ENCODE measurements at places on chromosomes 1 and 21.

- DNase-seq, result no peak
These were observed 2.9 kb downstream of the IGSF8 start for GRCh38 chr1:160095382-160096105.

- no peak for DNase-seq
These were observed 56.6 kb upstream of the C1orf21 start for GRCh38 chr1:184329962-184330868.

DNA sequence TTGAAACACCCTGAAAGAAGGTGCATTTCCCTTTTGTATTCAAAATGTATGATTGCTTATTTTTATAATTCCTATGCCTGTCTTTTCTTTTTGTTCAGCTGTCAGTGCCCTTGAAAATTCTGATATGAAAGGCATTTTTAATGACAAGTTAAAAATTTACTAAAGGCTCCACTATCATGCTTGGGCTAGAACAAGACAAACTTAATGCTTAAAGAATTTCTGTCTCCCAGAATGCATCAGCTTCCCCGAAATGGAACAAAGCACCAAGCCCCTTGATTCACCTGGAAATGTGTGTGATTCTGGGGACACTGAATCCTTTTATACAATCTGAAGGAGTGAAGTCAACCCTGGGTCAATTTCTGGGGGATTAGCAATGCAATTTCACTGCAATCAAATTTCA, 457.5 kb downstream of the LMO4 start:
- no peak for DNase-seq

DNA sequence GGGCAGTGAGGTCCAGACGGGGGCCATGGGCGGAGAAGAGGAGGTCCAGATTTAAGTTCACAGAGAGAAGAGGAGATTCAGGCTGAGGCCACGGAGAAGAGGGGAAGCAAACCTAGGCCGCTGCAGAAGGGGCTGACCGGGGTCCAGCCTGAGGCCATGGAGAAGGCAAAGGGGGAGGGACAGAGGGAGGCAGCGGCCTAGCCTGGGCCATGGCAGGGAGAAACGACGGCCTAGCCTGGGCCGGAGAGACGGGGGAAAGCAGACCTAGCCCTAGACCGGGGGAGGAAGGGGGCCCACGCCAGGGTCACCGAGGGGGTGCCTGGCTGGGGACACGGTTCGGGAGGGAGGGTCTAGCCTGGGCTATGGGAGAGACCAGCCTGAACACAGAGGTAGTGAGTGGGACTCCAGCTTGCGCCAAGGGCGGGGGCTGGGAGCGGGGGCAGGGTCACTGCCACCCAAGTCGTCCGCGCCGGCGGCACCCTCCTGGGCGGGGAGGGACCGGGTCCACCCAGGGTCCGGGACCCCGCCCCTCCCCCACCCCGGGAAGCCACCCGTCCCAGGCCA, 459 bp downstream of the CAPZB start:
- DNase-seq, result no peak

DNA sequence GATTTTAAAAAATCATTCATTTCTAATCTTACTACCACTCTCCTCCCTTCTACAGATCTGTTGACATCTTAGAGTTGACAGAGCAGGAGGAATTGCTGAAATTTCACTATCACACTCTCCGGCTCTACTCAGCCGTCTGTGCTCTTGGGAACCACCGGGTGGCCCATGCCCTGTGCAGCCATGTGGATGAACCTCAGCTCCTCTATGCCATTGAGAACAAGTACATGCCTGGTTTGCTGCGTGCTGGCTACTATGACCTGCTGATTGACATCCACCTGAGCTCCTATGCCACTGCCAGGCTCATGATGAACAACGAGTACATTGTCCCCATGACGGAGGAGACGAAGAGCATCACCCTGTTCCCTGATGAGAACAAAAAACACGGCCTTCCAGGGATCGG, 276.7 kb downstream of the ZP4 start:
- DNase-seq, result no peak

GRCh38 chr1:156090138-156090839, 8.0 kb upstream of the MEX3A start:
- no peak for DNase-seq

- no peak for DNase-seq
These were observed 128.9 kb downstream of the XCL2 start for GRCh38 chr1:168414914-168415313.

- DNase-seq, result no peak
These were observed 66.8 kb downstream of the SLC27A3 start for GRCh38 chr1:153842006-153842471.

GRCh38 chr1:233605205-233605604, 8.7 kb upstream of the KCNK1 start:
- DNase-seq, result no peak

- DNase-seq, result no peak
These were observed 228.0 kb upstream of the TMEM51 start for GRCh38 chr1:14925336-14926136.

DNA sequence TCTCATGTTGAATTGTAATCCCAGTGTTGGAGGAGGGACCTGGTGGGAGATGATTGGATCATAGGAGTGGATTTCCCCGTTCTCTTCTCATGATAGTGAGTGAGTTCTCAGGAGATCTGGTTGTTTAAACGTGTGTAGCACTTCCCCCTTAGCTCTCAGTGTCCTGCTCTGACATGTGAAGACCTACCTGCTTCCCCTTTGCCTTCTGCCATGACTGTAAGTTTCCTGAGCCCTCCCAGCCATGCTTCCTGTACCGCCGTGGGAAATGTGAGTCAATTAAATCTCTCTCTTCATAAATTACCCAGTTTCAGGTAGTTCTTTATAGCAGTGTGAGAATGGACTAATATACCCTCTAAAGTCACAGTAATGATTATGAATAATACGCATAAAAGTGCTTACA, 248.4 kb upstream of the LRRC7 start:
- no peak for DNase-seq

DNA sequence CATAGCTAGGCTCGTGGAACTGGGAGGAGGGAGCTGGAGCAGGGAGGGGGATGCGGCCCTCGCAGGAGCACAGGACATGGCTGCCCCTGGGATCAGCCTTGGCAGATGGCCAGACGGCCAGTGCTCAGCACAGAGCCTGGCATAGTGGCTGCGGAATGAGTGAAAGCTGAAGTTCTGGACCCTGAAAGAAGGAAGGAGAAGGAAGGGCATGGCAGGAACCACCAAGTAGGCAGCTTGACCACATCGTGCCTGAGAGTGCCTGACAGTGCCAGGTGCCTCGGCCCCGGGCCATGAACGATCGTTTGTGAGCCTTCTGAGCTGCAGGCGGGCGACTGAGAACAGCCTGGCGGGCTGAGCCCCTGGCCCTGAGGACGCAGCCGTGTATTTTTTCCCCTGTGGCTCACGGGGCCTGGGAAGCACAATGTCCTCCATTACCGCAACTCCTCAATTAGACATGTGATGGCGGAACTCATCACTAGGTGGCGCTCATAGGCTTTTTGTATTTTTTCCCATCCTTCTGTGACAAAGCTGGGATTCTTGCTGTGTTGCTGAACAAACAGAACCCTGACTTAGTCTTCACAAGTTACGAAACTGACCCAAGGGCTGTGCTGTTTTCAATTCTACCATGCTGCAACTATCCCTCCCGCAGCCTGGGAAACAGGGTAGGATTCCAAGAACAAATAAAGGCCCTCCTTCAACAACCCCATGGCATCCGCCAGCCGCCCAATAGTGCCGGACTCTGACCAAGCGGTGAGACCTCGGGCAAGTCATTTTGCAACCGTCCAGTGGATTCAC, 29.9 kb upstream of the TMEM61 start:
- peak; percentile 17 for DNase-seq

DNA sequence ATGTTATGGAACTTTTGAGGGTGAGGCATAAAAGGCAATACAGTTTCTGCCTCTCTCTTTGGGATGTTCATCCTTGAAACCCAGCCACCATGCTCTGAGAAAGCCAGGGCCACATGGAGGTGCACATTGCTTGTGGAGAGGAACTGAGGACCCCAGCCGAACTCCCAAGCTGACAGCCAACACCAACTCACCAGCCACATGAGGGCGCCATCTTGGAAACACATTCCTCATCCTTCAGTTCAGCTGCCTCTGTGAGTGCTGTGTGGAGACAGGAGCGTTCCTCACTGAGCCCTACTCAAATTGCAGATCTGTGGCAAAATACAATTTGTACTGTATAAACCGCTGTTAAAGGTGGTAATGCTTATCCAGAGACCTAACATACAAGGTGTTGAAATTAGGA, 137.5 kb downstream of the GABPA start:
- no peak for DNase-seq

GRCh38 chr21:20388400-20388799, 609.8 kb upstream of the NCAM2 start:
- no peak for DNase-seq

DNA sequence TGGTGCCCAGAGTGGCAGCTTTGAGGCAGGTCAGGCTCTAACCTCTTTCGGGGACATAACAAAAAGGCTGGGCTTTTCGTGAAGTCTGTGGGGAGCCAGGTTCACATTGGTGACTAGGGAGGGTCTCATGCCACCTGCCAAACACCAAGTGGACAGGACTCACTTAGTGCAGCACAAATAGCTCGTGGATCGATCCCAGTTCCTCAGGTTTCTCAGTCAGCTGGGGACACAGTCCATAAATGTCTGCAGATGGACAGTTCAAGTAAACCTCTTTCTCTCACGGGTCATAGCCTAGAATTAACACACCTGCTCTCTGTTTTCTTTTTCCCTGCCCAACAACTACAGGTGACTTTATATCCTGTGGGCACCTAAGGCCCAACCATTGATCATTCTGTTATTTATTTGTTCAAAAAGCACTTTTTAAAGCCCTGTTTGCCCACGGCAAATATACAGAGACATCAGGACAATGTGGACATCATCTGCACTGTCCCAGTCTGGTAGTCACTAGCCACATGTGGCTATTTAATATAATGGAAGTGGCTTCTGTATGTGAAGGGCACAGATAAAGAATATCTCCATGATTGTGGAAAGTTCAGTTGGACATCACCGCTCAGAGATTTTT, 53.5 kb downstream of the CAPN2 start:
- no peak for DNase-seq

- DNase-seq, result no peak
These were observed 64.0 kb downstream of the DHRS3 start for GRCh38 chr1:12553963-12554362.

GRCh38 chr21:29583424-29583924, 284.8 kb downstream of the BACH1 start:
- DNase-seq, result no peak

DNA sequence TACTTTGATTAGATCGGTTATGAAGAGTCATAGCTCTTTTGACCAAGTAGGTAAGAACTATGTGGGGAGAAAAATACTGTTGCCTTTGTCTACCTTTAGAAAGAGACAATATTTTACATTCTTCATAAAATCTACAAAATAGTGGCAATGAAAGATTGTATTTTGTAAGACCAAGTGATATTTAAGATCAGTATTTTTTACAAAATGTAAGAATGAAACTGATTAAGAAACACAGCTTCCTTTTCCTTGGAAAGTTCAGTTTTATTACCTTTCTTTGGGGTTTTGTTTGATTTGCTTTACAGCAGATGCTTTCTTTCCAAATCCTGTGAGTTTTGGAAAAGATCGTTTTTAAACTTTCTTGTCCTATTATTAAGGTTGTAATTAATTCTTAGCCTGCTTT, 69.8 kb downstream of the SLC35A3 start:
- no peak for DNase-seq

GRCh38 chr1:147611021-147611426, 59.3 kb downstream of the ACP6 start:
- no peak for DNase-seq

- no peak for DNase-seq
These were observed 176.4 kb downstream of the DHRS3 start for GRCh38 chr1:12441414-12442105.

- no peak for DNase-seq
These were observed 75.0 kb downstream of the CD46 start for GRCh38 chr1:207826557-207827487.

DNA sequence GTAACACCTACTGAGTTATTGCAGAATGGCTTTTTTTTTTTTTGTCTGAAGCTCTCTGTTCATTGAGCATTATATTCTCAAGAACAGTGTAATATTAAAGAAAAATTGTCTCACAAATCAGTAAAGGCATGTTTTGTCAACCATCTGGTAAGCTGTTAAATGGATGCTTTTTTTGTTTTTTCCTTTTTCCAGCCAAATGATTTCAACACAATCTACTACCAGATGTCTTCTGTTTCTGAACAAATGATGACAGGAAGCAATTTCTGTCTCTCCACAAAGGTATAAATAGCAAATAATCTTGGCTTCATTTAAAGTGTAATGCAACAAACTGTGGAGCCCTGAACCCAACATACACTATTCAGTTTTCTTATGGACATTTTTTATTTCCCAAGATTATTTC, 78.6 kb upstream of the RGS2 start:
- DNase-seq, result no peak

Measured in stimulated activated CD4-positive, alpha-beta T cell treated with anti-CD3 and anti-CD28 coated beads, Interleukin-12 subunit alpha, Interleukin-12 subunit beta, amount 100 ng/mL, for 24 hours (primary cell).